ENCODE measurements at places on chromosomes 1 and 21. TPM values are rescaled to one million over a fixed set of nuclear protein-coding genes. Genes with fewer than 3 reads are reported as not detected.

The TINAGL1 gene
- total RNA-seq, result 215 TPM

The PROK1 gene
- total RNA-seq, result not detected

The GUCA2B gene
- total RNA-seq, result 396 TPM

The C4BPA gene
- not detected for total RNA-seq

The ETV3L gene
- total RNA-seq, result not detected

GRCh38 chr1:221886311-221886710 lies 144.4 kb upstream of the DUSP10 start:
- no peak for DNase-seq

DNA sequence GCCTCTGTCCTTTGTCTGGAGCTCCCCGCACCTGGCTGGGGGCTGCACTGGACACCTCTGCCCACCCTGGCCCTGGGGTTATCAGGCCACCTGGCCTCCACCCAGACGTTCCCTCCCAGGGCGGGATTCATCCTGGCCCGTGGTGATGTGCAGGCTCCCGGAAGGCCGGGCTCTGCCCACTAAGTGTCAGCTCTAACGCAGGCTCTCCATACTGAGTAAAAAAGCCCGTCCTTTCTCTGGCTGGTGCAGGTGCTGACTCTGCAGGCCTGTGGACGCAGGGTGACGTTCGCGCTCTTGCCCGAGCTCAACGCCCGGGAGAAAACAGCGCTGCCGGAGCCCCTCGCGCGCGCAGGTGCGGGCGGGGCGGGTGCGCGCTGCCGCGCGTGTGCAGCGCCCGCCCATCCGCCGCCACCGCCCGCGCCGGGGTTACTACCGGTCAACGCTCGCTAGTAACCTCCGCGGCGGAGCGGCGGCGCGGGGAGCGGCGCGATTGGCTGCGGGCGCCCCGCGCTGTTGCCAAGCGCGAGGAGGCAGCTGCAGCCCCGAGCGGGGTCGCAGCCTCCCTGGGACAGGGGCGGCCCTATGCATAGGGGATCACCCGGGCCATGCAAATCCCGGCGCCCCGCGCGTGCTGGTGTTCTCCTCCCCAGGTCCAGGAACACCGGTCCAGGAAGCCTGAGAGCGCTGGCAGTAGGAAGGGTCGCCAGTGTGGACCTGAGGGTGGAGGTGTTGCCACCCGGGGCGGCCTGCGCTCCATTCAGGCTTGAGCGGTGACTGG lies 15.7 kb downstream of the ABCG1 start:
- peak; percentile 87 for DNase-seq

DNA sequence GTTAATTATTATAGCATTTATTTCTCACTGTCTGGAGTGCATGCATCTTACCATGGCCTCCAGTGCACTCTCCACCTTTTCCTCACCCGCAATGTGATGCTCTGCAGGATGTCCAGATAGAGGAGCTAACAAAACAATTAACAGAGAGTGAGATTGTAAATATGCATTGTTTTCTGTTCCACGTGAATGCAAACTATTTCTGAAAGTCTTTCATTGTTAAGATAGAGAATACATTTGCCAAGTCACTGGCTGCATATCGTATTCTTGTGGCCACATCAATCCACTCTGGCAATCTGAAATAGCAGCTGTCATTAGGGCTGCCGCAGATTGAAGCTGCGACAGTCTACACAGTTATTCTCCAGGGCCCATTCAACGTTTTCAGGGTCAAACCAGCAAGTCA lies 143.8 kb downstream of the DUSP10 start:
- no peak for DNase-seq

DNA sequence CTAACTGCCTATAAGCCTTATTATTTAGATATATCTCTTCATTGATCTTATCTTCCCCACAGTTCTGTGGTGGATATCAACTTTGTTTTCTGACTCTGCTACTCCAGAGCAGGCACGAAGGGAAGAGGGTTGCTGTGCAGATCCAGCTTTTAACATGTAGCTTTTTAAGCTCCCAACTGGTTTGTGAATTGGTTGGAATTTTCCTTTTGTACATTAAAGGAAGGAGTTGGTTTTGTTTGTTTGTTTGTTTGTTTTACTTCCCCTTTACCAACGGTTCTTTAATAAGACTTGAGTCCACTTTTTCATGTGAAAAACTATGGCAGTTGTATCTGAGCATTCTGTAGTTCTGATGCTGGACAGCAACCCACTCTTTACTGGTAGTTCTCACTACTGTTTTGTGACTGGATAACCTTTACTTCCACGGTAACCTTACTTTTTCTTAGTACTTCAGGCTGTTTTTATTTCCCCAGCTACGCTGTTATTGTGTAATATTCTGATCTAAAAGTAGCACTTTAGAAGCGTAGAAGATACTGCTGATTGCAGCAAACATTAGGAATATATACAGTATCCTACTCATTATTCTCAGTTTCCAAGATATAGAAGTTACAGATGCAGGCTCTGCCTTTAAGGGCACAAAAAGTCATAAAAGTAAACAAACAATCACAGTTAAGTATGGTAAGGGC lies 1.6 kb downstream of the GNPAT start:
- no peak for DNase-seq

GRCh38 chr1:3505161-3505560 lies 50.7 kb downstream of the ARHGEF16 start:
- no peak for DNase-seq

- DNase-seq, result no peak
Observed at GRCh38 chr1:41683681-41684500, 199.4 kb upstream of the EDN2 start.

- no peak for DNase-seq
Observed at GRCh38 chr1:157653494-157653873, 47.1 kb downstream of the FCRL3 start.

GRCh38 chr1:237031480-237031879 lies 10.5 kb upstream of the RYR2 start:
- DNase-seq, result no peak

DNA sequence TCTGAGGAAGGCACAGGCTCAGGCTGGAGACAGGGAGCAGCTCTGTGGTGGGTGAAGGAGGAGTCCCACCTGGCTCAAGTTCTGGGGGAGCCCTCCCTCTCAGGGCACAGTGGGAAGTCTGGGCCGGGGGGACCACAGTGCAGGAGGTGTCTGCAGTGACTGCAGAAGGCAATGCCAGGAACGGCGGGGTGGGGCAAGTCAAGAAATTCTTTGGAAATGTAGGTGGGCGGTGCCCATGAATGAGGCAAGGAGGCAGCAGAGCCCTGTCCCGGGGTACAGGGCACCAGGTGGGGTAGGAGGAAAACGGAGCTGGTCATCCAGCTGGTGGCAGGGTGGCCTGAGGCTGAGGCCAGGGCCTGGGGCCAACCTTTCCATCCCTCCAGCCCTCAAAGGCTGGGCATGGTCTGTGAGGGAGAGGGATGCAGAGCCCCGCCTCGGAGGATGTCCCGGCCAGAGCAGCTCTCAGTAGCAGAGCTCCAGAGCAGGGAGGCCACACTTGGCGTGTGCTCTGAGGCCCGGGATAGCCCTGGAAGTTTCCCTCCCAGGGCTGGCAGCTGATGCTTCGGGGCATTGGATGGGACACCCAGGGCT lies 4.7 kb downstream of the TFF3 start:
- no peak for DNase-seq

DNA sequence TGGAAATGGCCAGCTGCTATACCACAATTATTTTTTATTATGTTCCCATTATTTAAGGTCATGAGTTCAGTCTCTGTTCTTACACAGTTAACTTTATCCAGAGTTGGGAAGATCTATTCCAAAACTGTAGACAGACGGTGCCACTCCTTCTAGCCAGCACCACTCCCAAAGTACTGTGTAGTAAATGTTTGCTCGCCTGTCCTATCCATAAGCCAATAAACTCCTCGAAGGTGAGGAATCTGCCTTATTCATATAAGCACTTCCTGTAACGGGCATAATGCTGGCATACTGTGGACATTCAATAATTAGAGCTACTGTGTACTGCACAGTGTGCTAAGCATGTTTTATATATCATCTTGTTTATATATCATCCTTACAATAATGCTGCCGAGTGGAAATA lies 26.1 kb upstream of the STMN1 start:
- DNase-seq, result no peak

GRCh38 chr1:225766967-225767633 lies 10.5 kb upstream of the SRP9 start:
- DNase-seq, result no peak

- DNase-seq, result no peak
Observed at GRCh38 chr21:39737376-39738000, 7.5 kb upstream of the IGSF5 start.

GRCh38 chr1:7993593-7994479 lies 32.3 kb downstream of the ERRFI1 start:
- DNase-seq, result no peak

GRCh38 chr1:56773341-56774066 lies 45.7 kb downstream of the FYB2 start:
- no peak for DNase-seq

DNA sequence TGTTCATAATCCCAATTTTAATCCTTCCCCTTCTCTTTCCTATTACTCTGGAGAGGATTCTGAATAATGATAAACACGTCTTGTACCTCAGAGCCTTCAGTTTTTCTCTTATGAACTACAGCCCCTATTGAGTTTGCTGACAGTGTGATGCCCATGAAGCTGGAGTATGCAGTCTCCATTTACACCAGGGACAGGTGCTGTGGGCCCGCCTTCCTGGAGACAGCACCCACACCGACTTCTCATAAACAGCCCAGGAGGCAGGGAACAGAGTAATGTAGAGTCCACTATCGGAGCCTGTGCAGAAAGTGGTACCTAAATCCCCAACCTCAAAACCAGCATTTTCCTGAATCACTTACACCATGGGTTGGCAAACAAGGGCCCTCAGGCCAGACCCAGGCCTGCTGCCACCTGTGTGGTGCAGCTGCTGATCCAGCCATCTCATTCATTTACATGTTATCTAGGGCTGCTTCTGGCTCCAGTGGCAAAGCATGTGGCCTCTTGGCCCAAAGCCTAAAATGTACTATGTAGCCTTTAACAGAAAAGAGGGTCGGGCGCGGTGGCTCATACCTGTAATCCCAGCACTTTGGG lies 95.1 kb upstream of the KRTAP19-8 start:
- no peak for DNase-seq

DNA sequence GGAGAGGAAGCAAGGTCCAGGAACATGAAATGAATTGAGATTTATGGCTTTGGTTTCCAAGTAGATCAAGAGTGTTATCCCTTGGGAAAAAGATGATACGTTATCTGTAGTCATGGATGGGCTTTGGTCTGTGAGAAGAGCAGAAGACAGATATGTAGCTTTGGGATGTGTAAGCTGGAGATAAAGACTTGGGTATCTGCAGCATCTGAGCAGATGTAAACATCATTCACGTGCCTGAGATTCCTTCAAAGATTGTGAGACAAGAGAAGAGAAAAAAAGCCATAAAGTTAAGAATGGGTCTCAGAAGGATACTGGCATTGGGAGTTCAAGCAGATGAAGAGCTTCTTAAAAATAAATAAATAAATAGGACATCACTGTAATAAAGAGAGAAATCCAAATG lies 217.8 kb downstream of the PTPRC start:
- DNase-seq, result no peak

DNA sequence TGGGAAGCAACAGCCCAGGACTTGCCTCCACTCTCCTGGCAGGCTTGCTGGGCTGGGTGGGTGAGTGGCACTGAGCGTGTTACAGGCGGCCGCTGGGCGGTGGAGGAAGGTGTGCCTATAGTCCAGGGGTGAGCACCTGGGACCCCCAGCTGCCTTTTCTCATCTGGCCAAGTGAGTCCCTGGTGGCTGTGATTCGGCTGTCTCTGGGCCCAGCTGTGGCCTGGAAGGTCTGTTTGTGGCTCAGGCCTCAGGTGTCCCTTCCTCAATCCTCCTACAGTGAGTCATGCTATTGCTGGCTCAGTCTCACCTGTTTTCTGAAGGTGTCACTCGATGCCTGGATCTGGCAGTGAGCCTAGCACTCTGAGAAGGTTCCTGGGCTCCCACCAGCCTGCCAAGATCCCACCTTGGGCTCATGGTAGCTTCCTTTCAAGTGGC lies 564.2 kb downstream of the PTPRU start:
- DNase-seq, result no peak

All from Peyer's patch (tissue), 4 donors.